Activated naive CD8-positive, alpha-beta T cell treated with anti-CD3 and anti-CD28 coated beads for 36 hours (primary cell): ENCODE measurements at places on chromosomes 1 and 21. TPM values are rescaled to one million over a fixed set of nuclear protein-coding genes. Genes with fewer than 3 reads are reported as not detected.

DNA sequence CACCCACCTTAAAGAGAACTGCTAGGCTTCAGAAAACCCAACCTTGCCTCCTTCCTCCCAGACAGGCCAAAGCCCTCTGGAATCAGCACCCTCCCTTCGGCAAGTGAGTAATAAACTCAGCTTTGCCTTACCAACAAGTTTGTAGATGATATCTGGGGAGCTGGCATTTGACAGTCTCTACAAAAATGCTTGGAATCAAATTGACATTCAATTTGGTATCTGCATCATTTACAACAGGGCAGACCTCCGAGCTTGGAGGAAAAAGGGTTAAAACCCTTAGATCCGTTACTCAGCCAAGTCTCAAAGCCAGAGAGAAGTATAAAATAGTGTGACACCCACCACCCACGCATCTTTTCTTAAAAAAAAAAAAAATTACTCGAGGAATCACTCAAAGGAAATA, 149.3 kb upstream of the EDN2 start:
- no peaks in the 10 kb centered on the region for H3K27me3 ChIP-seq
- no peak for DNase-seq
- H3K4me3 ChIP-seq, result peak overlapping the region; percentile 16
- peaks cover 68% of the 10 kb centered on the region for H3K4me1 ChIP-seq

GRCh38 chr21:41681939-41682718, 84.7 kb downstream of the RIPK4 start:
- H3K27ac ChIP-seq, result no peak overlapping the region
- H3K27me3 ChIP-seq, result peaks cover 23% of the 10 kb centered on the region
- H3K36me3 ChIP-seq, result no peaks in the 10 kb centered on the region
- H3K4me1 ChIP-seq, result no peaks in the 10 kb centered on the region
- H3K4me3 ChIP-seq, result no peak overlapping the region

- H3K27me3 ChIP-seq, result peaks cover 8% of the 10 kb centered on the region
- no peak overlapping the region for H3K27ac ChIP-seq
- H3K4me3 ChIP-seq, result no peak overlapping the region
- no peaks in the 10 kb centered on the region for H3K4me1 ChIP-seq
- no peaks in the 10 kb centered on the region for H3K36me3 ChIP-seq
These were observed 253.2 kb downstream of the NPHP4 start for GRCh38 chr1:5738911-5739462.

DNA sequence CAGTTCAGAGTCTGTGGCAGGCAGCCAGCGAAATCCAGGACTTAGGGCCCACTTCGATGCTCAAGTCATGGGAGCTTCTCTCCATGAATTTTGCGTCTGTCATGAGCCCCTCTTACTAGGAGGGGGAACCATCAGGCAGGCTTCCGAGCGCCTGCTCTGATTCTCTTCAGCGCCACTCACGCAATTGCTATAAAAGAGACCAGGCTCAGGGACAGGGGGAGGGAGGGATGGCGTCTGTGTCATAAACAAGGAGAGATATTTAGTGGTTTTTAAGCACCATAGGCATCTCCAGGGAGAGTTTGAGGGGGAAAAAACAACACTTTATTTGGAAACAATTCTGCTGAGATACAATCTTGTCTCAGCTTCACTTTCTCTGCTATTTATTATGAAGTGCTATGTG, 60.6 kb downstream of the NAV1 start:
- no peak overlapping the region for H3K4me3 ChIP-seq
- H3K27ac ChIP-seq, result no peak overlapping the region
- no peaks in the 10 kb centered on the region for H3K36me3 ChIP-seq
- H3K27me3 ChIP-seq, result no peaks in the 10 kb centered on the region
- no peak for DNase-seq

DNA sequence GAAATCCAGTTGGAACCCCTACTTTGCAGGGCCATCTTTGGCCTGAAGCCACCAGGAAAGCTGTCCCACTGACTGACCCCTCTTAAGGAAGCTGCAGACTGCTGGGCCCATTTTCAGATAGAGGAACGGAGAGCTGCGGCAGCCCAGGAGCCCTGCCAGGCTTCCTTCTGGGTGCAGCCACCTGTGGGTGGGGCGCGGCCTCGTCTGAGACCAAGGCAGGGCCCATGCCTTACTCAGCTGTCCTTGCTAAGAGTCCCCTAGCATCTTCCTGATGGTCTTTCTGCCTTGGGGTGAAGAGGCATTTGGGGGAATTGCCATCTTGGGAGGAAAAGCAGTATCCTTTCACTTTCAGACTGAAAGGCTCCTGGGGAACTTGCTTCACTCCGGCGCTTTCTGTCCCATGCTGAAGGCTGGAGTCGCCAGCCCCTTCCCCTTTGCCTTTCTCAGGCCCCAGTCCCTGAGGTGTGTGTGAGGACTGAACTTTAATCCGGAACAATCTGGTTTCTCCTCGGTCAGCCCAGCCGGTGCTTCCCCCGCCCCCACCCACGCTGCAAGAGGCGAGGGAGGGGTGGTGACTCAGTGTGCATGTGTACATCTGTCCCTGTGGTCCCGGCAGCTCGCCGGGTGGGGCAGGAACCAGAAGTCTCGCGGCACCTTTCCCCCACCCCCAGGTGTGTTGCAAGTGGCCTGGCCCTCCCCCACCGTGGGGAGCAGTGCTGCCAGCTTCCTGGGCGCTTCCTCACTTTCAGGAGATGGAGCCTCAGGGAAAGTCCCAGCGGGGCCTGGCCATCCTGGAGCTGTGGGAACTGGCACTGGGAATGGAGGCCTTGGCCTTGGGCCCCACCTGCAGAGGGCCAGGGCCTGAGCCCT, 5.1 kb downstream of the ZC3H12A start:
- peaks cover 72% of the 10 kb centered on the region for H3K36me3 ChIP-seq
- peak; percentile 92 for DNase-seq
- H3K27me3 ChIP-seq, result no peaks in the 10 kb centered on the region
- H3K27ac ChIP-seq, result peak overlapping the region; percentile 99

GRCh38 chr1:62361431-62361830, 42.2 kb upstream of the KANK4 start:
- DNase-seq, result no peak
- no peaks in the 10 kb centered on the region for H3K27me3 ChIP-seq
- no peaks in the 10 kb centered on the region for H3K4me1 ChIP-seq
- H3K36me3 ChIP-seq, result no peaks in the 10 kb centered on the region

DNA sequence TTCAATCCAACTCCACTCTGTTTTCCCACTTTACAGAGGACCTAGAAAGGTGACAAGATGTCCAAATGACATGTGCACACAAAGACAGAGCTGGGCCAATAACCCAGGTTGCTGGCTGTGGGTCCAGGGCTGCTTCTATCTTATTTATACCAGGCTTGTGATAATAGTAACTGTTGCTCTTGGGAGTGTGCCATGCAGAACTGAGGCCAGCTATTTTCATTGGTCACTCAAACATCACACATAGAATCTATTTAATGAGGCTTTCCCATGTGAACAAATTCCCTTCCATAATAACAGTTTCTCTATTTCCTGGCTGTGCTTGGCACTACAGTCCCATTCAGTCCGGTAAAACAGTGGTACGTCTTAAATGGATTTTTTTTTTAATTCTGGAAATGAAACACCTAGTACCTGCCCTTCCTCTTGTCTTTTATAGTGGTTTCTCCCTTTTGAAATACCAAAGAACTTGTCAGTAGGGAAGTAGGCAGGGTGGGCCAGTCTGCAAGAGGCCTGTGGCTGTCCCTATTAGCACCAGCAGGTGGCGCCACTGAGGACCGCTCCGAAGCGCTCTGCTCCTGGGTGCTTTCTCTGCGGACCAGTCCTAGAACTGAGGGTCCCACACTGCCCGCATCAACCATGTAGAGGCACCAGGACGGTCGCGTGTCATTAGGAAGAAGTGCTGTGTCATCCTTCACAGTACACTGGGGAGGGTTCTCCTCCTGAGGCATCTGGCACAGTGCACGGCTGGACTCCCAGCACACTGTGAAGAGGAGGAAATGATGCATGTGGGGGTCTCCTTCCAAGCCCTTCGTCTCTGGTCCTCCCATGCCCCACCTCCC, 52.1 kb downstream of the GPR161 start:
- H3K4me3 ChIP-seq, result no peak overlapping the region
- DNase-seq, result peak; percentile 61
- no peaks in the 10 kb centered on the region for H3K36me3 ChIP-seq
- no peaks in the 10 kb centered on the region for H3K27me3 ChIP-seq

GRCh38 chr1:89938171-89939055, 56.5 kb upstream of the ZNF326 start:
- peak overlapping the region; percentile 29 for H3K27ac ChIP-seq
- H3K36me3 ChIP-seq, result peaks cover 30% of the 10 kb centered on the region
- no peaks in the 10 kb centered on the region for H3K27me3 ChIP-seq
- no peak overlapping the region for H3K4me3 ChIP-seq

C1orf226 gene
- 0.44 TPM for total RNA-seq

RXFP4 gene
- total RNA-seq, result 0.16 TPM

S1PR1 gene
- 75.9 TPM for total RNA-seq

SPATA45 gene
- not detected for total RNA-seq

SELENBP1 gene
- not detected for total RNA-seq
